ENCODE measurements at places on chromosomes 13 and 19.

DNA sequence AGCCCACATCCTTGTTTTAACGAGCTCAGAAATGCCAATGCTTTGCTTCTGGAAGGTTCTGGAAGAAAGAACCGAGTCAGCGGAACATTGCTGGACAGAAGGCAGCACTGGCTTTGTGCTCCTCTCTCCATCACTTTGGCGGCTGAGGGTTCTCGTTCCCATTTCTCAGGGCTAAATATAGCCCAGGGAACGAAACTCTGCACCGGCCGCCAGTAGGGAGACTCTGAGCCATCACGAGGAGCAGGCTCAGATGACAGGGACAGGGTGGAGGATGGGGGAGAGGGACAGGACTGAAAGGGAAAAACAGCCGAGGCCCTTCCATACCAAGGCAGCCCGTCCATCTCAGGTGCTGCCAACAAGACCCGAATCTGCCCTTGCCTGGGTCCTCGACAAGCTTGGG, 166.4 kb downstream of the CACNA1A start:
- no peak for DNase-seq

GRCh38 chr13:48431431-48431830, 18.5 kb upstream of the LPAR6 start:
- DNase-seq, result no peak

DNA sequence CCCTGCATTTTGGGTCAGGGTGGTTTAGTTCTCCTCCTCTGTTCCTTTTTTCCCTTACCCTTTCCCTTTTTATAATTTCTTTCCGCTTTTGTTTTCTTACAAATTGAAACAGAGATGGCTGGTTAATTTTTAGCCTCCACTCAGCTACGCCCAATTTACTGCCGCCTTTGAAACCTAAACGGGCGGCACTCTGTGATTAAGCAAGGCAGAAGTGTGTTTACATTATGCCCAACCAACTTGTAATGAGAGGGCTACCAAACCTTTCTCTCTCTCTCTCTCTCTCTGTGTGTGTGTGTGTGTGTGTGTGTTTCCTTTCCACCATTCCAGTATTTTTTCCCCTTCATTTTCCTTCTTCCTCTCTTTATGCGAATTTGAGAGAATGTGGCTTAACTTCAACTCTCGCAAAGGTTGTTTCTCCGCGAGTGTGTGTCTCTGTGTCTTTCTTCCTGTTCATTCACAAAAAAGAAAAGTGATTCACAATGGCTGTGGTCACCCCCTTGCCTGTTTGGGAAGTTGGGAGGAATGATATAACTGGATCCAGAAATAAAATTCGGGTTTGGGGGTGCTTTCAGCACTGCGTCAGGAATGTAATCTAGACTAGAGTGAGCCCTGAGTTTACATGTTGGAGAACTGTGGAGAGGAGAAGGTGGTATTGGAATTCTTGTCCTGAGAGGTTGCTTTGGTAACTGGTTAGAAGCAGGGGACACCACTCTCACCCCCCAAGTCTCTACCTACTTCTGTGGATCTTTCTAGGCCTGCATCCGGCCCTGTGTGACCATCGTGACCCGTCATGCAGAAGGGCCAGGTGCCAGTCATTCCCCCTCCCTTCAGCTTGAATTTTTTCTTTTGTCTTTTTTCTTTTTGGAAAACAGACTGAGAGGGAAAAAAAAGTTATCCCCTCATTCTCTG, 31.4 kb downstream of the NFIX start:
- no peak for DNase-seq

DNA sequence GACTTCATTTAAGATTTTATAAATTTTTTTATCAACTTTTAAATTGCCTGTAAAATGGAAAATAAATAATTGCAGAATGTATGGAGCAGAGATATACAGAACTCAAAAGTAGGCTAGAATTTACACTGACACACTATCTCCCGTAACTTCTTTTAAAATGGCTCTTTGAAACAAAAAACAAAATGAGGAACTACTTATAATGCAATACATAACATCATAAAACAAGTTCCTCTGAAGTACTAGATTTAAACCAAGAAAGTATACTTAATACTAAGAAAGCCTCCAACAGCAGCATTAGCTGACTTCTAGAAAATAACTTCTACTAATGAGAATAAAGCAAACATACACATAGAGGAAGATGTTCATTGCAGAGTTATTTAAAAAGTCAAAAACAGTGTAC, 17.0 kb downstream of the RBM26 start:
- peak; percentile 62 for DNase-seq

Measured in suppressor macrophage treated with lipopolysaccharide for 1 hour (primary cell).